ENCODE measurements at places on chromosomes 2 and 18.
A peak's percentile ranks its signal among the peaks of the same experiment; 100 is the strongest.

- no peak for DNase-seq
These were observed 33.4 kb upstream of the TBR1 start for GRCh38 chr2:161382747-161383146.

DNA sequence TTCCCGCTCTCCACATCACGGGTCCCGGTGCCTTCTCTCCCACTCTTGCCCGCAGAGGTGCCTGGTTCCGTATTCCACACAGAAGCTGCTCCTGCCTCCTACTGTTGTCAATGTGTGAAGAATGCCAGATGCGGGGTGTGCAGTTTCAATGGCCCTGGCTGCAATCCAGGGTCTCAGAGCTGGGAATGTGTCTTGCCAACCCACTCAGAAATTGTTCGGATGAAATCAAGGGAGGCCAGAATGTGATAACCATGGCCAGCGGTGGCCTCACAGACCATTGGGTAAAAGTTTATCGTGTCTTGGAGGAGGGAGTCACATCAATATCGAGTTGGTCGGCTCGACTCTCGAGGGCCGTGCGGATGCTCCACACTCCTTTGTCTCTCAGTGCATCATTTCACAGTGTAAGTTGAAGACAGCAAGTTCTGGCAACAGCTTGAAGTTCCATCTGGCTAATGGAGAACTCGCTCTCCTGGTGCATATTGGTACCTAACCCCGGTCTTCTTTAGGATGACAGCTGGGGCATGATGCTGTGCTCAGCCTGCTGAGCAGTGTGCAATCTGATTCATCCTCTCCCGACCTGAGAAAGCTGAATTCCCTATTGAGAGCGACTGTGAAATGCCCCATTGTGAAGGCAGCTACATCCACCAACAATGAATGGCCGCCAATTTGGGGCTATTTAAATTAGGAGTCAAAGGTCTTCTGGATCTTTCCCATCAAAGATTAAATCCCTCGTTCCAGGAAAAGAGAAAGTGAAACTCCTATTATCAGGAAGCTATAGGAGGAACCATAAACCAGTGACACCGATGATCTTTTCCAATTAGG, 389.0 kb downstream of the SOX11 start:
- DNase-seq: no peak

GRCh38 chr18:8904316-8904715, 198.2 kb upstream of the NDUFV2 start:
- no peak for DNase-seq

- no peak for DNase-seq
These were observed 24.3 kb downstream of the INPP5D start for GRCh38 chr2:233084488-233084887.

GRCh38 chr2:156470975-156471583, 34.9 kb downstream of the GPD2 start:
- DNase-seq: peak; percentile 5

- DNase-seq: no peak
These were observed 43.4 kb downstream of the ZCCHC2 start for GRCh38 chr18:62566199-62566598.

DNA sequence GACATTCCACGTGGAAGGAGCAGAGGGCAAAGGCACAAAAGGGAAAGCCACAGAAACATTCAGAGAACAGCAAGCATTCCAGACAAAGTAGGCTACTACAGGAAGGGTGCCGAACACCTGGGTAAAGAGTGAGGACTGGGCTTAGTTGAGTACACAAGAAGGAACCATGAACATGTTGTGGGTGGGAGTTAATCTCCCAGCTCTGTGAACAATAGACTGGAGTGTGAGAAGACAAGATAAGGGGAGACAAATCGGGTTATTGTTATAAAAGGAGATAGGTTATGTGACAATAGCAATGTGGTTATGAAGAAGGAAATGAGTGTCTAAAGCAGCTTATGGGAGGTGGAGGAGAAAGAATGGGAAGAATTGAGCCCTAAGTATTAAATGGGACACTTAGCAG, 70.0 kb downstream of the DPP4 start:
- no peak for DNase-seq

GRCh38 chr2:19804639-19805260, 97.0 kb downstream of the TTC32 start:
- no peak for DNase-seq

DNA sequence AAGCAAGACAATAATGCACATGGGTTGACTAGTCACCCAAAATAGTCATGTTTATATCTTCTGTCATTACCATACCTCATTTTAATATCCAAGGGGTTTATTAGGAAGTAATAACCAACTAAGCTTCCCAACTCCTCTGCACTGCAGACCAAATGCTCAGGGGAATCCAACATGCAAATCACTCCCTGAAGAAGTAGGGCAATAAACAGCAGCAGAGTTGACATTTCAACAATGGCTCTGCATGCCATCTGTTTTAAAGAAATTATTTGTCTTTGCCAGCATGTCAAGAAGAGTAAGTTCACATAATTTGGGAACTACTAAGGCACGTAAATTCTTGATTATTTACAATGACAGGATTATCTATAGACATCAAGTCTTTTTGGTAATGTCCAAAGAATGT, 84.4 kb upstream of the LYPD1 start:
- no peak for DNase-seq

- DNase-seq: no peak
These were observed 60.5 kb upstream of the ZNG1B start for GRCh38 chr2:113376913-113377445.

DNA sequence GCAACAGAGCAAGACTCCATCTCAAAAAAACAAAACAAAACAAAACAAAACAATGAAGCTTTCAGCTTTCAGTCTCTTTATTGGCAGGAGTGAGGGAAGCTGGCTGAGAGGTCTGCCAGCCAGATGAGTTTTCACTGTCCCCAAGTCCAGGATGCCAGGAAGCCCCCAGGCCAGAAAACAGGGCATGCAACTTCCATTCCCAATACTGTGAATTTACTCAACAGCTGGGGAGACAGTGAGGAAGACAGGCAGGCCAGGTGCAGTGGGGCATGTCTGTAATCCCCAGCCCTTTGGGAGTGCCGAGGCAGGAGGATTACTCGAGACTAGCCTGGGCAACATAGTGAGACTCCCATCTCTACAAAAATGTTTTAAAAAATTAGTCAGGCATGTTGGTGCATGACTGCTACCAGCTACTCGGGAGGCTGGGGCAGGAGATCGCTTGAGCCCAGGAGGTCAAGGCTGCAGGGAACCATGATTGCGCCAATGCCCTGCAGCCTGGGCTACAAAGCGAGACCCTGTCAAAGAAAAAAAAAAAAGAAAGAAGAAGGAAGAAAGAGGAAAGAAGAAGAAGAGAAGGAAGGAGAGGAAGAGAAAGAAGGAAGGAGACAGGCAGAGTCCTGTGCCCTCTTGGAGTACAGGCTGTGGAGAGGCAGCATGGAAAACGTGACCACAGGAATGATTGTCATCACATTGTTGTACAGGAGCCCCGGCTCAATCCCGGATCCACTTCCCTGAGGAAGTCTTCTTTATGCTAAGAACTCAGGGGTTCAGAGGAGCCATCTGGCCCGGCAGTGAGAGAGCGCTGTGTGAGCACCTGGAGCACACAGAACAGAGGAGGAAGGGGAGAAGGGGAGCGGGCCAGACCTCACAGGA, 29.2 kb upstream of the POMC start:
- no peak for DNase-seq

- DNase-seq: no peak
These were observed 60.7 kb downstream of the INPP4A start for GRCh38 chr2:98505311-98505808.

- DNase-seq: no peak
These were observed 226.4 kb upstream of the MYT1L start for GRCh38 chr2:2557475-2557874.

DNA sequence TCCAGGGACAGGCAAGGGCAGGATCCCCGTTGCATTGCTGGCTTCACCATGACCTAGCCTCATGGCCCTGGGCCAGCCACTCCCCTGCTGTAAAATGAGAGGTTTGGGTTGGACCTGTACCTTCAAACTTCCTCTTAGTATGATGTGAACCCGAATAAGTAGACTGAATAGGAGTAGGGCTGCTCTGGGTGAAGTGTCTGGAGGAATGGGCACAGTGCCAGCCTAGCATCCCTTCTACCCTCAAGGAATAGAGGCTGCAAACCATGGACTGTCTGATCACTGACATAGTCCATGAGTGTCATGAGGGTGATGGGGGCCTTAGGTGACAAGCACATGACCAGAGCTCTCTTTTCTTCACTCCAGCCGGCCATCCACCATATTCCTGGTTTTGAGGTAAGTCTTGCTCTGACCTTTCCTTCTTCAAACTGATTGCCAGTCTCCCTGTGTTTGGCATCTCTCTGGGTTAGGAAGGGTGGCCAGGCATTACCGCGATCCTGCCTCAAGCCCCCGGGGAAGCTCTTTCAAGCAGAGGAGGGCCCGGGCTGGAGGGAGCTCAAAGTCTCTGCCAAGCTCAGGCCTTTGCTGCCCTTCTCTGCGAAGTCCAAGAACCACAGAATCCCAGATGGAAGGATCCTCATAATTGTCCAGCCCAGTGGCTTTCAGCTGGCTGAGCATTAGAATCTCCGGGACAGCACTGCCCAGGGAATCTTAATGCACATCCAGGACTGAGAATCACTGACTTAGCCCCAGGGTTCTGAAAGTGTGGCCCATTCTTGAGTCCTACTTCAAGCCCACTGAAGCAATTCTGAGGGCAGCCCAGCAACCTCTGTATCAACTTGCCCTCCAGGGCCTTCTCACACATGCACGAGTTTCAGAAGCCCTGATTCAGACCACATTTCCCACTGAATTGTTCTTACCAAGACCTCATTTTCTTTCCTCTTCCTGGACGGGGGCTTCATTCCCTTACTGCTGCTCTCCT, 148.1 kb downstream of the DYSF start:
- no peak for DNase-seq

DNA sequence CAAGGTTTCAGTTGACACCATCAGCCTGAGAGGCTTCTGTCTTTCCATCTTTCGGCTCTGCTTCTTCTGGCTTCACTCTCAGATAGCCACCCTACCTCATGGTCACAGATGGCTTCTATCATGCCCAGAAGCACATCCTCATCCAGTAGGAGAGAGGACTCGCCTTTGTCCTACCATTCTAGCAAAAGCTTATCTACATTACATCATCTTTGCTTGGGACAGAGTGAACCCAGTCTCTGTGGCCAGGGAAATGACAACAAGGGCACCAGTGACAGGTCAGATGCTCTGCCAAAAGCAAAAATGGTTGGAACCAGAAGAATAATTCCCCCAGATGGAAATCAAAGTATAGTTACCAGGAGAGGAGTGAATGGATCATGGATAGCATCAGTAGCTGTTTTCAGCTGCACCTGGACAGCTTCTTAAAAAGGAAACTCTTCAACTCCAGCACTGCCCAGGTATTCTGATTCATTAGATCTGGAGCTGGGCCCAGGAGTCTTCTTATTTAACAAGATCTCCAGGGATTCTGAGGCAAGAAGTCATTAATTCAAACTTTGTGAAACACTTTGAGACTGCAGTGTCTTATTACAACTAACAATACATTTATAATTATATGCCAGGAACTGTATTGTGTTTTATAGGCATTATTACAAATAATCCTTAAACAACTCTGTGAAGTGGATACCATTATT, 257.7 kb upstream of the UBE2E3 start:
- no peak for DNase-seq

DNA sequence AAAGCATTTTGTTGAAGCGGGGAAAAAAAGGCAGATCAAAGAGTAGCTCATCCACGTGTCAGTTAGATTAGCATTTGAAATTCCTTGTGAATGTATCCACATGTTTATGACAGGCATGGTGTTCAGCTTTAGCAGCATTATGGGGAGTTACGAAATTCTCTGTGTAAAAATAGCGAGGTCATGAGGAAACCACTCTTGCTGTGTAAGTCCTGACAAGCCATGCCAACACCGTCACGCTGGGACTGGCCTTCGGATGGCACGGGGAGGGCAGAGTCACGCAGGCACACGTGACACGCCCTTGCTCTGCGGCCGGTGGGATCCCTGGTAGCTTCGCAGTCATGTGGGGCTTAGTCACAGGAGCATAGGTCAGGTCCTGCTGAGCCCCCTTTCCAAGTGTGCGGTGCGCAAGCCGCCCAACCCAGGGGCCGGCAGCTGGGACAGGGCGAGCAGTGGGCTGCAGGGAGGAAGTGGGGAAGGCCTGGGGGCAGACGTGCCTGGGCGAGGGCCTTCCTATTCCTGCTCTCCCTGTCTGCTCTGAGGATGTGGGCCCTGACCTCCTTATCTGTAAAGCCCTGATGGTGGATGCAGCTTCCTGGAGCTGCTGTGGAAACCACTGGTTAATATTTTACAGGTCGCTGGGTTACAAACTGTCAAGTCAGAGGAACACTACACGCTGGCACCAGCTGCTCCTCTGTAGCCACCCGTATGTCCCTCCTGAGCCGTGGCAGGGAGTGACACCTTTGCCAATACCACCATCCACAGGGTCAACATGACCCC, 18.0 kb downstream of the MBP start:
- DNase-seq: no peak

GRCh38 chr18:44216169-44216568, 464.5 kb upstream of the SETBP1 start:
- no peak for DNase-seq

- DNase-seq: no peak
These were observed 19.7 kb downstream of the EIF5B start for GRCh38 chr2:99356853-99357252.

DNA sequence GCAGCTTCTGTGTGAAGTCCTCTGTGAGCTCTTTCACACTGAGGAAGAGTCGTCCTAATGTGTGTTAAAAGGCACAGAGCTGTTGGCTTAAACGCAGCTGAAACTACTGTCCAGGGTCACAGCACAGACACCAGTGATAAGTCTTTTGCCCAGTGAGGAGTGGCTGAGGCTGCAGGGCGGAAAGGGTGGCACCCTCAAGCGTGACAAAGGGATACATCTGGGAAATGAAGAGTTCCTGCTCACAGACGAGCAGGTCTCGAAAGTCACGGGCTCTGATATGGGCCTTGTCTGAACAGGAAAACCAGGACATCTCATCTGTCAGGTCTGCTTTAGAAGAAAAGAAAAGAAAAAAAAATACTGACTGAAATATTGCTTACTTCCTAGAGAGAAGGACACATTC, 36.5 kb downstream of the TGIF1 start:
- no peak for DNase-seq

DNA sequence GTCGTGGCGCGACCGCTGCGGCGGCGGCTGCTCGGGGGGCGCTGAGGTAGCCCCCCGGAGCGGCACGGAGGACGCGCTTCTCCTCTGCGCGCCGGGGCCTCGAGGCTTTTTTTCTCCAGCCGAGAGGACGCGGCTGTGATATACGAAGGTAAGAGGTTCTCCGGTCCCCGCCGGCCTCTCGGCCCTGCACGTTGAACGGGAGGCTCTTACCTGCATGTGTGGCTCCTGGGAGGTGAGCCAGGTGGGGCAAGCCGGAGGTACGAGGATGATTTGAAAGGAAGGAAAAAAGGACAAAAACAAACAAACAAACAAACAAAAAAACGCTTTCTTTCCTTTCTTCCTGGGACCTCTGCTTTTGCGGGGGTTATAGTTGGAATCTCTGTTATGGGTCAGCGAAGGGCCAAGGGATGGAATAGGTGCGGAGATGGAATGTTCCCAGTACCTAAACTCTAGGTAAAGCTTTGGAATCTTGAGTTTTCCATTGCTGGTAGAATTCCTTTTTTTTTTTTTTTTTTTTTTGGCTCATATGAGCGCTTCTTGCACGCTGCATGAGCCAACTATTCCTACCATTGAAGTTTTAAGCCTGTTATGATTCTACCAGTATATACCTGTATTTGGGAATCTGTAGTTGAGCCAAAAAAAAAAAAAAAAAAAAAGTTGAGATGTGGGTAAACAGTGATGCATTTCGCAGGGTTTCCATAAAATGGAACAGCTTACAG, 674 bp downstream of the PTPN4 start:
- peak; percentile 65 for DNase-seq

Measured in NAMALWA (cell line).